Putamen (tissue), 1 donor: ENCODE measurements at places on chromosomes 3 and 15.

GRCh38 chr3:89340408-89340807 is 233.0 kb downstream of the EPHA3 start:
- no peak for DNase-seq

GRCh38 chr3:107989661-107990060 is 101.2 kb downstream of the CD47 start:
- no peak for DNase-seq

- DNase-seq: no peak
Observed at GRCh38 chr3:154427685-154428285, 2.2 kb downstream of the GPR149 start.

GRCh38 chr3:157672061-157672460 is 168.8 kb upstream of the VEPH1 start:
- no peak for DNase-seq

GRCh38 chr3:17045705-17046104 is 160.9 kb downstream of the PLCL2 start:
- no peak for DNase-seq

- no peak for DNase-seq
Observed at GRCh38 chr3:153069598-153070510, 92.2 kb upstream of the RAP2B start.

DNA sequence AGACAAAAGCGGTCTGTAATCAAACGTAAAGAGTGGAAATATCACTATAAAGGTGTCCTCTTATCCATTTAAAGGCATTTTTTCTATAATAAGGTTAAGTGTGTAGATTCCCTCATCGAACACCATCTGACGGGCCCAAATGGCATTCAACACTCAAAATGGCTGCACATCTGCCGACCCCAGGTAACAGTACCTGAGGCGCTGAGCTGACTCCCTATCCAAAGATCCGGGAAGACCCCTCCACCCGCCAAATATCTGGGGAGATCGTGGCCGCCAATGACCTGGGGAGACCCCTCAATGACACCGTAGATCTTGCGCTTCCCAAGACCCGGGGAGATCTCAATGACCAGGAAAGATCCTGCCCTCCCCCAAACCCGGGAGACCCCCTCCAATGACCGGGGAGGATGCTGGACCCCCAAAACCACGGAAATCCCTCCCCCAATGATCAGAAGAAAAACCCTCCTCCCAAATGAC is 476 bp downstream of the IP6K2 start:
- DNase-seq: no peak

DNA sequence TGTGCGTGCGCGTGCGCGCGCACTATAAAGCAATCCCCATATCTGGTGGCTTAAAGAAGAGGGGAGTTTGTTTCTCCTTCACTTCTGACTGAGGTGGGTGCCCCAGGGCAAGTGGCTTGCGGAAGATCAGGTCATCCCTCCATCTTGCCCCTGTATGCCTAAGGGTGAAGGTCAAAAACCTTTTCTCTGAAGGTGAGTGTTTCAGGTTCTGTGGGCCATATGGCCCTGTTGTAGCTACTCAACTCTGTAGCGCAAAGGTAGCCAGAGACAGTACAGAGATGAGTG is 5.5 kb downstream of the ABTB1 start:
- no peak for DNase-seq

DNA sequence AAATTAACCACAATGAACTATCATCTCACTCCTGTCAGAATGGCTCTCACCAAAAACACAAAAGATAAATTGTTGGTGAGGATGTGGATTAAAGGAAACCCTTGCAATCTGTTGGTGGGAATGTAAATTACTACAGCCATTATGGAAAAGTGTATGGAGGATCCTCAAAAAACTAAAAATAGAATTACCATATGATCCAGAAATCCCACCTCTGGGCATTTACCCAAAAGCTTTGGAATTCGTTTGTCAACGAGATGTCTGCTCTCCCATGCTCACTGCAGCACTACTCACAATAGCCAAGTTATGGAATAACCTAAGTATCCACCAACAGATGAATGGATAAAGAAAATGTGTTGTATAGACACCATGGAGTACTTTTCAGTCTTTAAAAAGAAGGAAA is 21.6 kb downstream of the FSIP1 start:
- no peak for DNase-seq

DNA sequence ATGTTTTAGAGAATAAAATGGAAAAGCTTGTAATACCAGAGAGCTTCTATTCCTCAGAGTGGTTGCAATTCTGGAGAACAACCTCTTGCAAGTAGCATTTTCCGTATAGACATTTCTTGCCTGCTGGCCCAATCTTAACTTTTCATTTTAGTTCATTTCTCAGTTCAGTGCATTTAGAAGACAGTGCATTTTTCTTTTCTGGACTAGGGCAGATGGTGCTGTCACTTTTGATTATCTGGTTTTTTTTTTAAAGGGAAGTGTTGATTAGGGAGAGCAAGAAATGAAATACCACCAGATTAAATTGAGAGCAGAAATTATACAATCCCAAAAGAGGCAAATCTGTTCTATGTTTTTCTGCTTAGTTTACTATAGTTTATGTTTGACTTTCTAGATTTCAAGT is 172.7 kb downstream of the GHSR start:
- no peak for DNase-seq
